Stimulated activated CD8-positive, alpha-beta memory T cell treated with anti-CD3 and anti-CD28 coated beads, Interleukin-7, amount 100 ng/mL, for 1 hour (primary cell): ENCODE measurements at places on chromosomes 12 and 14.

DNA sequence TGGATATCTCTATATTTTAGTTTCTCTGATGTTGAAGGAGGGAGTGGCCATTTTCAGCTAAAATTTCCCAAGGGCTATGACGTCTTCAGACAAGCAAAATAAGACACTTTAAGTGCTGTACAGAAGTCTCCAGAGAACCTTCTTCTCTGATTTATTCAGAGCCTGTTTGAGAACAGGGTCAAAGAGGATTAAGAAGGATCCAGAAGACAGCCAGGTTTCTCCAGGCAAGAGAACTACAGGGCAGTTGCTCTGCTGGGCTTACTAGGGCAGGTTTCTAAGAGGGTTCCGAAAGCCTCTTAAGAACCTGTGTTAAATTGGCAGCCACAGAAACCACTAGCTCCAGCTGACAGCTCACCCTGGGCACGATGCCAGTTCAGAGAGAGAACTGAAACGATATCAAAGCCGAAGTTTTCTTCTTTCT is 1.2 kb downstream of the MGP start:
- peak; percentile 71 for DNase-seq

DNA sequence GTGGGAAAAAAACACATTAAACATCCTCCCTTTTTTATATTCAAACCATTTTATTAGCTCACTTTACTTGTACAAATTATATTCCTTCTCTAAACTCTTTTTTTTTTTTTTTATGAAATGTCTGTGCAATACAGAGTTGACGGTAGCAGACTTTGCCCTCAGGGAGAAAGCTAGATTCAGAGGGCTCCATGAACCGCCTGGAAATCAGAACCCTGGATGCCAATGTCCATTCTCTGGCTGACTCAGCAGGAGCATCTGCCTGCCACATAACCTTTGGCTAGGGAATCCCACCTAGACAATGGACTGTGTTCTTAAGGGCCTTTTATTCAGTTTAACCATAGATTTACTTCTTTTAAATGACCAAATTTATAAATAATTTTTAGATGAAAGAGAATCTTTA is 467.0 kb downstream of the MDGA2 start:
- DNase-seq, result no peak

- DNase-seq, result no peak
Observed at GRCh38 chr14:96038920-96039632, at the start of gene C14orf132. TSS of gene C14orf132 (plus strand) at chr14:96039362. CDS start at chr14:96039501, 139 bp downstream.

GRCh38 chr14:65462411-65462810 is 49.9 kb downstream of the FUT8 start:
- DNase-seq, result no peak

DNA sequence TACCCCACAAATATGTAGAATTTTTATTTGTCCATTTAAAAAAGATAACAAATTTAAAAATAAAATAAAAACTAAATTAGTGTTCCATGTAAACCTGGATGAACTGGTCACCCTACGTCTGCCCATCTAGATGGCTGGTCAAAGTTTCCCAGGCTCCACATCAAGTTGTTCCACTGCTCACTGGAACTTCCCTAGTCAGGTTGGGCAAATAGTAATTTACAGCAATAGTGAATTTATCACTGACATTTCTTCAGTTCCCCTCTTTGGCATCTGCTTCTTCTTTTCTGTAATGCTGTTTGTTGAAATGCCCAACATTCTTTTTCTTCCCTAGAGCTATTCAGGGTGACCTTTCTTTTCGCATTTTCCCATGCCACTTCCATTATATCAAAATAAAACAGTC is 272.7 kb upstream of the BTG1 start:
- DNase-seq, result no peak

- peak; percentile 47 for DNase-seq
Observed at GRCh38 chr12:9760699-9761418, at the start of gene CD69. TSS of gene CD69 (minus strand) at chr12:9760901. CDS start at chr12:9760820, 81 bp downstream.
